ENCODE measurements at places on chromosomes 13 and 19.

- DNase-seq: peak; percentile 80
Measured at GRCh38 chr19:12194827-12195731, 32.2 kb downstream of the ZNF136 start.

DNA sequence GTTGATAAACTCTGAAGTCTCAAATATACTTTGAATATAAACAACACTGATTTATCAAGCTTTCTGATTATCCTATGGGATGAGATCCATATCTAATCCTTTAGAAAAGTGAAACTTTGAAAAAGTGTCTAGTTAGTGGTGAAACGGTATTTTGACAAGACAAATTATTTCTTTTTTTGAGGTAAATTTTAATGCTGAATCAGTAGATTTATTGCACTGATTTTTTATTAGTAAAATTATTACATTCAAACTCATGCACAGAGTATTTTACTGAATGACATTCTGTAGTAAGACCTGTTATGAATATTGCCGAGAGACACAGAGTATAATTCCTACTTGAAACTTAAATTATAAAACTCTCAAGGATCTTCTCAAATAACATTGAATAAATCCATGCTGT is 679.1 kb upstream of the SPRY2 start:
- DNase-seq: no peak

- no peak for DNase-seq
Measured at GRCh38 chr13:51523082-51523518, 61.2 kb upstream of the WDFY2 start.

GRCh38 chr13:41565216-41565615 is 107.9 kb downstream of the RGCC start:
- no peak for DNase-seq

- DNase-seq: no peak
Measured at GRCh38 chr13:114062754-114063153, 69.7 kb downstream of the RASA3 start.

- peak; percentile 61 for DNase-seq
Measured at GRCh38 chr19:50817941-50818858, 5.4 kb downstream of the KLK1 start.

- peak; percentile 42 for DNase-seq
Measured at GRCh38 chr13:50512474-50513299, 330.8 kb downstream of the DLEU7 start.

DNA sequence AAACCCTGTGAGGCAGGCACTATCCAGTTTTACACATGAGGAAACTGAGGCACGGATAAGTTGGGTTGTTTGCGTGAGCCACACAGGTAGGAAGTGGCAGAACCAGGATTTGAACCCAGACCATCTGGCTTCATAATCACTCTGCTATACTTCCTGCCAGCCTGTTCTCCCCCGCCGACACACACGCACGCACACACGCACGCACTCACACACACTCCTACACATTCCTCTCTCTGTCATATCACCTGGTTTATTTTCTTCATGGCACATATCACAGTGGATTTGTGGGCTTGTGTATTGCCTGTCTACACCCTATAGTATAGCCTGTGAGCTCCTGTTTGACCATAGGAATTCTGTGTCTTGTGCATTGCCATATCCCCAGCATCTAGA is 140.0 kb downstream of the SIPA1L3 start:
- peak; percentile 26 for DNase-seq

GRCh38 chr13:60214213-60215055 is 50.7 kb upstream of the DIAPH3 start:
- DNase-seq: no peak

DNA sequence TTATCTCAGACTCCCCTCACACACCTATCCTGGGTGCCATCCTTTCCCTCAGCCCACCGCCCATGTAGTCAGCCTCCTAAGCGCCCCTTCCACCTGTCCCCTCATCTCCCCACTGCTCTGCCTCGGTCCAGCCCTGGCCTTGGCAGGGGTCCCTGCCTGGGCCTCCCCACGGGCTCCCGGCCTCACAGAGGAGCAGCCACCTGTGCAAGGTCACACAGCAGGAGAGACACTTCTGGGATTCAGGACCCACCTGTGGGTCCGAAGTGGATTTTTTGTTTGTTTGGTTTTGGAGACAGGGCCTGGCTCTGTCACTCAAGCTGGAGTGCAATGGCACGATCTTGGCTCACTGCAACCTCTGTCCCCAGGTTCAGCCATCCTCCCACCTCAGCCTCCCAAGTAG is 713 bp upstream of the UPK1A start:
- DNase-seq: no peak

- no peak for DNase-seq
Measured at GRCh38 chr13:35917942-35918645, 213.1 kb downstream of the DCLK1 start.

DNA sequence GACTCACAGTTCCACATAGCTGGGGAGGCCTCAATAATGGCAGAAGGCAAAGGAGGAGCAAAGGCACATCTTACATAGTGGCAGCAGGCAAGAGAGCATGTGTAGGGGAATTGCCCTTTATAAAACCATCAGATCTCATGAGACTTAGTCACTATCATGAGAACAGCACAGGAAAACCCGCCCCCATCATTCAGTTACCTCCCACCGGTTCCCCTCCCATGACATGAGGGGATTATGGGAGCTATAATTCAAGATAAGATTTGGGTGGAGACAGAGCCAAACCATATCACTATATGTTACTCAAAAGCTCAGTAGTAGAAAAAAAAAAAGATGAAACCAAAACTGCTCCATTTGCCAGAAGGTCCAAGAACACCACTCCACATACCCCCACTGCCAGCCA is 58.5 kb downstream of the DNAJC15 start:
- no peak for DNase-seq

DNA sequence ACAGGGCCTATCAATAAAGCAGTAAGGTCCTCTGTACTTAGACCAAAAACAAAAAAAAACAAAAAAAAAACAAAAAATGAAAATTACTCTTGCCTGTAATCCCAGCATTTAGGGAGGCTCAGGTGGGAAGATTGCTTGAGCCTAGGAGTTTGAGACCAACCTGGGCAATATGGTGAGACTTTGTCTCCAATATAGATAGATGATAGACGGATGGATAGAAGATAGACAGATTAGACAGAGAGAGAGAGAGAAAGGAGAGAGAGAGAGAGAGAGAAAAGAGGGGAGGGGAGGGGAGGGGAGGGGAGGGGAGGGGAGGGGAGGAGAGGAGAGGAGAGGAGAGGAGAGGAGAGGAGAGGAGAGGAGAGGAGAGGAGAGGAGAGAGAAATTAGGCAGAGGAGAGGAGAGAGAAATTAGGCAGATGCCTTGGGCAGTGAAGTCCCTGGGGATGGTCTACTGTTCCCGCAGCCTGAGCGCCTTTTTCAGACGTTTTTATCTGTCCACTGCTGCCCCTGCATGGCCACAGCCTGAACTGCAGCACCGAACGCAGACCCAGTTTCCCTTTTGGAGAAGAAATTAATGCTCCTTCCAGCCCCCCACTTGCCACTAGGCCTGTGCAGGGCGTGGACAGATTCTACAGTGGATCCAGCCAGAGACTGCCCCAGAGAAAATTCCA is 9.8 kb upstream of the ZNF627 start:
- DNase-seq: peak; percentile 83

DNA sequence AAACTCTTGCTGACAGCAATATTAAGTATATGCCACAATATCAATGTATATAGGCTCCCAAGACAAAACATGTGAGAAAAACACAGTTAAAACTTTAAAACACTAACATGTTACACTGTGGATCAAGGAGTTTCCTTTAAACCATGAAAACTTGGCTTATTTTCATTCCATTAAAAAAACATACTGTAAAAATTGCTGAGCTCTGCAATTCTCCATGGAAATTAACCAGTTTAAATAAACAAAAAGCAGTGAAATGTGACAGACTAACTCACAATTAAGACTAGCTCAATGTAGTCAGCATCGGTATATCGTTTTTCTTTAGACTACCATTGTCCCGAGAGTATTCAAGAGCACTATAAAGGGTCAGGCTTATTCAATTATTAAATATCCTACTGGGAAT is 930.5 kb upstream of the SLITRK1 start:
- DNase-seq: no peak

DNA sequence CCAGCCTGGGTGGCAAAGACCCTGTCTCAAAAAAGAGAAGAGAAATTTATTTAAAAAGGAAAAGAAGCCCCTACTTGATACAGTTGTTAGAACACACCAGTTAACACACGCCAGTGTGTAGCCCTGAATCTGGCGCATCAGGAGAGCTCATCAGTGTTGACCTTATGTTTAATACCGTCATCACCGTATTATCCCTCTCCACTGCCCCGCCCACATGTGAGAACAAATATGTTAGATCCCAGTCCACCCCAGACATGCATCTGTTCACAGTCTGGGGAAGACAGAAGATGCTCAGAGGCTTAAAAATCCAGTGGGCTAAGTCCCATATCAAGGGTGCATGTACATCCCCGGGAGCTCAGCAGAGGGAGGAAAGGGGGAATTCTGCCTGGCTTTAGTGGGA is 155.2 kb downstream of the DPF1 start:
- no peak for DNase-seq

DNA sequence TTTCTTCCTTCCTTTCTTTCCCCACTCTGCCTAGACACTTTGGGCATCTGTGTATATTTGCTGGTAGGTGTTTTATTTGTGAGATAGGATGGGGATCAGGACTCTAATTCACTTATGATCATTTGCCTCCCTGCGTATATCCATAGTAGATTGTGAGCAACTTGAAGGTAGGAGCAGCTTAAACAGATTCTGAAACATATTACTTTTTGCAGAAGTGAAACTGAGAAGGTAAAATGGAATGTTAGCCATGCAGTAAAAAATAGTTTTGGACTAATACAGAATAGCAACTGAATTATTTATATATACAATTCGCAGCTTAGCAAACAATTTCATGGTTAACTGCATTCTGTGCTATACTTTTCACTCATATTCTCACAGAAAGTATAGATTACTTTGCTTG is 38.7 kb downstream of the RNF6 start:
- no peak for DNase-seq

GRCh38 chr19:19342086-19343015 is 21.7 kb downstream of the MAU2 start:
- DNase-seq: no peak

DNA sequence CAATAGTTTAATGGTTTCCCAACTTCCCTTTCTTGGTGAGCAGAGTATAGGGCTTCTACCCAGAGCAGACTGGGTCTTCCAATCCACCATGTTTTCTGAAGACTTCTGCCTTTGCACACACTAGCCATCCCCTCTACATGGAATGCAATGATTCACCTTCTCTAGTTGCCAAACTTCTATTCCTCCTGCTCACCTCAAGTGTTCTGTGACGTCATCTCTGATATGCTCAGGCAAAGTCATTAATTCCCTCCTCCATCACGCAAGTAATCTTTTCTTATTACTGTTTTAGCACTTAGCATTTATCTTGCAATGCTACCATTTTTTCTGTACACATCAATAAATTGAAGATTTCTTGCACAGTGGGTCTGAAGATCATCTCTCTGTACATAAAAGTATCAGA is 174.2 kb downstream of the RBM26 start:
- no peak for DNase-seq

GRCh38 chr13:108561149-108561548 is 68.3 kb upstream of the MYO16 start:
- no peak for DNase-seq

DNA sequence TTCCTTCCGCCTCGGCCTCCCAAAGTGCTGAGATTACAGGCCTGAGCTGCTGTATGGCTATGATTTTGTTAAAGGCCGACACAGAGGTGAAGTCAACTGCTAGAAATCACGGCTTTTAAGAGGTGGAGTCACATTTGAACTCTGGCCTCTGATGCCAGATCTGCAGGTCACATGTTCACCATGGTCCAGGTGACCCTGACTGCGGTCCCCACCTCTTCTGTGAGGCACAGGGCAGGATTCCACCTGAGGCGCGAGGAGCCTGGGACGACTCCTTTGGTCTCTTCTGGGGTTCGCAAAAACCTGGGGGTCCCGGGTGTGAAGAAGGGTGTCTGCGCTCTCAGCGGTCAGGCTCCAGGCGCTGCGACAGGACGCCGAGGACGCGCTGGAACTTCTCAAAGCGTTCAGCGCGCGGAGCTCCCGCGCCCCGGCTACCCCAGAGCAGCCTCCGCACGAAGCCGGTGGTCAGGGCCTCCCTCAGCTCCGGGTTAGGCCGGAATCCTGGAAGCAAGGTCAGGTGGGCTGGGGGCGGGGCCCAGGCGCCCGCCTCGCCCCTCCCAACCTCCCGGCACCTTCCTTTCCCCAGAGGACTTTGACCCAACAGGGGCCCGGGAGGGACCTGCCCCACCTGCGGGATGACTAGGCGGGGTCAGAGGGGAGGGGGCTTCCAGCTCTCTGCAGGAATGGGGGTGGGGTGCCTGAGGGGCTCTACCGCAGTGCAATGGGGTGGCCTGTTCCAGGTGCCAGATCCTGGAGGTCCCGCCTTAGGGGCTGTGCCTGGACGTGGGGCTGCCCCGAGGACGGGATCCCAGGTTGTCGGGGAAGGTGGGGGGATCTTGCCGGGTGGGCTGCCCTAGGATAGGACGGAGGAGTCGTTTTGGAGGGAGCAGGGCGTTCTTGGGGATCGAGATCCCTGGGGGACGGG is 13.0 kb downstream of the TRIP10 start:
- no peak for DNase-seq

- no peak for DNase-seq
Measured at GRCh38 chr19:12969292-12969988, at the start of gene DAND5. DAND5 (plus strand) TSS chr19:12969576; CDS start chr19:12969661, 85 bp downstream.

- no peak for DNase-seq
Measured at GRCh38 chr19:17078036-17078919, 2.7 kb downstream of the MYO9B start.

DNA sequence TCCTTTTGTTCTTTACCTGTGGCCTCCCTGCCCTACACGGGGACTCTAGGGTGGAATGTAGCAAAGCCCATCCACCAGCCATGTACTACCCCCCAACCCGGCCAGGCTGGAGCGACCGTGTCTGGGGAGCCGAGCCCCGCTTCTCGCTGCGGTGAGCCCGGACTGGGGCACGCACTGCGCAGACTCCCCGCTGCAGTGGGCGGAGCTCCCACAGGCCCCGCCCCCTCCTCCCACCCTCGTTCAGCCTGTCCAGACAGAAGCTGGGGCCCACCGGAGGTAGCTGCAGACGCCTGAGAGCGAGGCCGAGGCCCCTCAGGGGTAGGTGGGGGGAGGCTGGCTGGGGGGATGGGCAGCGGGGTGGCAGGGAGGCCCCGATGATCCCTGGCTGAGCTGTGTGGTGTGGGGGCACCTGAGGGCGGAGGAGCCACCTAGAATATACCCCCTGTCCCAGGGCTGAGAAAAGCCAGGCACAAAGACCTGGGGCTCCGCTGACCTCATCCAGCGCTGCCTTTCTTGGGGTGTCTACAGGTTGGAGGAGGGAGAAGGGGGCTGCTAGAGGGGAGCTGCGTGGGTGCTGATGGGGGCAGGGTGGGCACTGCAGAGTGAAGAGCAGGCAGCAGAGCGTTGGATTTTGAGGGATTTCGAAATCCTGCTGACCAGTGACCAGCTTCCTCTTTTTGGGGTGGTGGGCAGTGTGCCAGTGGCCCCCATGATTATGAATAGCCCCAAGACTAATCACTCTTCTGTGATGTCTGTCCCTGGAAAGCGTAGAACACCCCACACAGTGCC is 17.3 kb downstream of the PLD3 start:
- peak; percentile 53 for DNase-seq

DNA sequence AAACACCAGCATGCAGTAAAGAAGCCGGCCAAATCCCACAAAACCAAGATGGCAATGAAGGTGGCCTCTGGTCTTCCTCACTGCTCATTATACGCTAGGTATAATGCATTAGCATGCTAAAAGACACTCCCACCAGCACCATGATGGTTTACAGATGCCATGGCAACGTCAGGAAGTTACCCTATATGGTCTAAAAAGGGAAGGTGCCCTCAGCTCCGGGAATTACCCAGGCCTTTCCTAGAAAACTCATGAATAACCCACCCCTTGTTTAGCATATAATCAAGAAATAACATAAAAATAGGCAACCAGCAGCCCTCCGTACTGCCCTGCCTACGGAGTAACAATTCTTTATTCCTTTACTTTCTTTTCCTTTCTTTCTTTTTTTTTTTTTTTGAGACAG is 21.1 kb upstream of the PLEKHF1 start:
- DNase-seq: no peak

All from stimulated activated CD4-positive, alpha-beta T cell treated with anti-CD3 and anti-CD28 coated beads, Interleukin-2, amount 100 ng/mL, for 24 hours (primary cell).